Left lung (tissue), 14 donors: ENCODE measurements at places on chromosomes 11 and 22. TPM values are rescaled to one million over a fixed set of nuclear protein-coding genes. Genes with fewer than 3 reads are reported as not detected.

Gene VSIG2
- total RNA-seq = 35.6 TPM

Gene CD151
- total RNA-seq = 815 TPM

Gene C11orf42
- total RNA-seq = not detected

Gene TEX12
- not detected for total RNA-seq

Gene BEST1
- 3.8 TPM for total RNA-seq

Gene SERPING1
- total RNA-seq = 195 TPM

Gene OR9G1
- total RNA-seq = not detected

Gene HTR3A
- 0.79 TPM for total RNA-seq

Gene ZNF280A
- total RNA-seq = not detected

Gene AASDHPPT
- total RNA-seq = 26.4 TPM
